ENCODE measurements at places on chromosomes 12 and 14.

DNA sequence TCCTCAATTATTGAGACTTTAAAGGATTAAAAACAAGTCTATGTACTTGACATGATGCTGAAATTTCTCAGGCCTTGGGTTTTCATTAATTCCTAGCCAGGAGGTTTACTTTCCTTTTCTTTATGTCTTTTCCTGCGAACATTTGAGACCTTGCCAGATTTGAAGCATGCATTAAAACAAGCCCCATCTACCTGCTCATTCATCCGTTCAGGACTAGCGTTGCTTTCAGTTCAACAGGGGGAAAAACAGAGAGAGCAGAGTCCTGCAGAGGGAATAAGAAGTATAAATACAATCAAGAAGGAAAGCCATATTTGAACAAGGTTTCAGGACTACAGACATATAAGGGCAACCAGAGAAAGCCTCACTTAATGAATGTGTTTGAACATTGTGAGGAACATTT is 542.4 kb downstream of the DIO2 start:
- no peak for DNase-seq

GRCh38 chr14:82595466-82595865 is 1061.8 kb upstream of the SEL1L start:
- no peak for DNase-seq

- no peak for DNase-seq
These were observed 156.9 kb downstream of the RASSF9 start for GRCh38 chr12:85679296-85679695.

- no peak for DNase-seq
These were observed 448 bp downstream of the FBXL14 start for GRCh38 chr12:1594006-1594260.

DNA sequence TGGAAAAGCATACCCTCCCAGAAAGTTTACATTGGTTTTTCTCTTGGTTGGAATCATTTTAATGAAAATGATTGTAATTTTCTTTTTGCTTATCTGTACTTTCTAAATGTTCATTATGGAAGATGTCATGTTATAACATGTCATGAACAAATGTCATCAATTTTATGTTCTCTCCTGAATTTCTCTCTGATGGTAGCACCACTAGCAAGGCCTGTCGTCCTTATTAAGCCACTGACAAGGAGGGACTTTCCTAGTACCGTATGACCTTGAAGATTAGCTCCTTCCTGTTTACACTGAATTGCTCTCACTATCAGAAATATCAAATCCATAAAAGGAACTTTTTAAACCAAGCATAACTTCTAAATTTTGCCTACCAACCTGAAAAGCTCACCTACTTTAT is 99.0 kb downstream of the ESR2 start:
- no peak for DNase-seq

- no peak for DNase-seq
These were observed 36.1 kb downstream of the CPSF6 start for GRCh38 chr12:69275471-69275891.

- DNase-seq: no peak
These were observed 1082.9 kb downstream of the BCL11B start for GRCh38 chr14:98189062-98189461.

GRCh38 chr12:68225576-68226476 is at the start of gene IL26:
IL26 (minus strand) TSS chr12:68225810; CDS start chr12:68225756, 54 bp downstream.
- DNase-seq: no peak

DNA sequence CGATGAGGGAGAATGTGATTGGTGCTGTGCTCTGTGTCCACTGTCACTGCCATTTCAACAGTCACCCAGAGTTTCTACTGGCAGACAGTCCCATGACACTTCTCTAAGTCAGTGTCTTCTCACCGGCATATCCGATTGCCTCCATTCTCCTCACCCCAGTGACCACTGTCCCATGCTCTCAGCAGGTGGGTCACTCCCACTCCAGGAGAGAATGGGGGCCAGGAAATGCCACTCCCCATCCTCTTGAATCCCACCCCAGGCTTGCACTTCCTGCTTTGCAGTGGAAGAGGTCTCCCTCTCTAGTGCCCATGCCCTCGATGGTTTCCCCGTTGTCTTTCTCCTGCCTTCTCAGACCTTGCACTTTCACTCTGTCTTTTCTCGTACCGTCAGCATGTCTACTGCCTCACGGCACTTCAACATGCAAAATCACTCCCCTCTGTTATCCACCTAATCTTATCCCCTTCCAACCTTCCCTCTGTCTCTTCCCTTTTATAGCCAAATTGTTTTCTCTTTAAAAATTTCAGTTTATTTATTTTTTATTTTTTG is 2.2 kb upstream of the EP400 start:
- no peak for DNase-seq

DNA sequence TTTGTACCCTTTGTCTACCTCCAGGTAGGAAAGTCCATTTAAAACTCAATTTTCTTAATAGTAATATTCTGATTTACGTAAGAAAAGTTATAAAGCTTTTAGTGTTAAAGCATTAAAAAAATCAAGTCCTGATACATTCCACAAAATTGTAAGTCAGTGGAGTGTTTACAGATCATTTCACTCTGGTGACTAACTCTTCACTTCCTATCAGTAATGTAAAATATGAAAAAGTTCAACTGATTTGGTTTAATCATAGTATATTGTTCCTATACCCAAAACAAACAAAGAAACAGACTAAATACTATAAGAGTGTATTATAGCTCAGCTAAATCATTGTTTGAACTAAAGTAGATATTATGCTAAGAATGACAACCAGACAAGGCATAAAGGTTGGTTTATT is 85.9 kb downstream of the VEZT start:
- no peak for DNase-seq

GRCh38 chr12:127773520-127773919 is 493.4 kb upstream of the TMEM132C start:
- no peak for DNase-seq

DNA sequence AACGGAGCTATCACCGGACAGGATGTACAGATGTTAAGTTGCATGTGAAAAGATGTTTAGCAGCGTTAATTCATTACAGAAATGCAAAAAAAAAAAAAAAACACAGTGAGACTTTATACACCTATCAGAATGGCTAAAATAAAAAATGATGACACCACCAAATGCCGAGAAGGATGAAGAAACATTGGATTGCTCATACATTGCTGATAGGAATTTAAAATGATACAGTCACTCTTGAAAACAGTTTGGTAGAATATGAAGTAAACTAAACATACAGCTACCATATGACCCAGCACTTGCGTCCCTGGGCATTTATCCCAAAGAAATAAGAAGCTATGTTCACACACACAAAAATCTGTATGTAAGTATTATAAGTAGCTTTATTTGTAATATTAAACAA is 574.1 kb downstream of the SLC16A7 start:
- no peak for DNase-seq

DNA sequence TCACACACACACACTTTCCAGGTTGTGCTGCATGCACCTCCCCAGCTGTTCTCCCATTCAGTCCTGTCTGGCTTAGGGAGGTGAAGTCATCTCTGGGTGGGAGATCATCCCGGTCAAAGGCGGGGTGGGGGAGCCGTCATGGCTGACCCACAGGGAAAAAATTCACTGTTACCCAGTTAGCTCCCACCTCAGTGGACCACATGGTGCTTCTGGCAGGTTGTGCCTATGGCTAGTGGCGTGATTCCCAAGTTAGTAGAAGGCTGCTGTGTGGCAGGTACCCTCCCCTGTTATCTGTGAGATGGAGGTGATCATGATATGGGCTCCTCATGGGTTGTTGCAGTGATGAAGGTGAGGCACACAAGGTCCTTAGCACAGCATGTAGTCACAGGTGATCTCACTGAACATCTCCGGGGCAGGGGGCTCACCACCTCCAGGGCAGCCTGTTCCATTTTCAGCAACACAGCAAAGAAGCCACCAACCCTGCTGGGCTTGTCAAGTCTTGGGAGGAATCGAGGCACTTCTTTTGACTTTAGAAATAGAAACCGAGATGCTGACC is 154.9 kb upstream of the CCND2 start:
- no peak for DNase-seq

DNA sequence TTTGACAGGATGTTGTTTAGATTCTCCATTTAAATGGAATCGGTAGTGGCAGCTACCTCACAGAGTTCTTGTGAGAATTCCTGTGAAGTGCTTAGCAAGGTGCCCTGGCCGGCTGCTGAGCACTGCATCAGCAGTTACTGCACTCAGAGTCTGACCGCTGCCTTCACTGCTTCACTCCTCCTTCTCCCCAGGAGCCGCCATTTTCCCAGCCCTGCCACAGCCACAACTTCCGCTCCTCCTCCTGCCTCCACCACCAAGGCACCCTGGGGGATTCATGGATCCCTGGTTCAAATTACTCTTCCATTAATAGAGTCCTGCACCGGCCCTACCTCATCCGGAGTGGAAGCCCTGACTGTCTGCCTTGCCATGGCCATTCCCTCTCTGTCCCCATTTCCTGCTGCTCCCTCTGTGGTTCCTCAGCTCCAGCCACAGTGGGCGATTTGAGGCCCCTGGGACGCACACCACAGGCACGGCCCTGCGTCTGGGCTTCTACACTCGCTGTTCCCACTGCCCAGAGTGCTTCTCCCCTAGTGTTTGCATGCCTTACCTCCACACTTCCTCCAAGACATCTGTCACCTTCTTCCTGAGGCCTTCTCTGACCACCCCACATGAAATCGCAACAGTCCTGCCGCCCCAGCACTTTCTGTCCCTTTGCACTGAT is 210.3 kb downstream of the IPO8 start:
- no peak for DNase-seq

- DNase-seq: no peak
These were observed 61.2 kb upstream of the DYNC1H1 start for GRCh38 chr14:101903111-101903561.
